Cardiac muscle cell (in vitro differentiated cells and primary cell): ENCODE measurements at places on chromosomes 11 and 22. TPM values are rescaled to one million over a fixed set of nuclear protein-coding genes. Genes with fewer than 3 reads are reported as not detected.

DNA sequence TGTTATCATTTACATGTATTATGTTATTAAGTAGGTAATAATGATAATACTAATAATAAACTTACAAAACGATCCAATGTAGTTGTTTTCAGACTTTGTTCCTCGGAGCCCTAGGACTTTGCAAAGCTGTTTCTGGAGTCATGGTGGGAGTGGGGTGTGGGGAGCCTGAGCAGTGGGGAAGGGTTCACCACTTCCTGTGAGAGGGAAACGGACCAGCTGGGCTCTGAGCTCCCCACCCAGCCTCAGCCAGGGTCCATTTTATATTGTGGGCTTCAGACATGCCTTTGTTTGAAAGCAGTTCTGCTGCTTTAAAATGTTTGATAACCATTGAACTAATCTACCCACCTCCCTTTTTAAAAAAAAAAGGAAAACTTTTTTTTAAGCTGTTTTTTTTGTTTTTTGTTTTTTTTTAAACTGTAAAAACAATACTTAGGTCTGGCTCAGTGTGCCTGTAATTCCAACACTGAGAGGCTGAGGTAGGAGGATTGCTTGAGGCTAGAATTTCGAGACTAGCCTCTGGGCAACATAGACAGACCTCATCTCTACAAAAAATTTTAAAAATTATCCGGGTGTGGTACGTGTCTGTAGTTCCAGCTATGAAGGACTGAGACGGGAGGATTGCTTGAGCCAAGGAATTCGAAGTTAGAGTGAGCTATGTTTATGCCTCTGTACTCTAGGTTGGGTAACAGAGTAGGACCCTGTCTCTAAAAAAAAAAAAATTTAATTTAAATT is 7.0 kb downstream of the SERPING1 start:
- no peak for DNase-seq

DNA sequence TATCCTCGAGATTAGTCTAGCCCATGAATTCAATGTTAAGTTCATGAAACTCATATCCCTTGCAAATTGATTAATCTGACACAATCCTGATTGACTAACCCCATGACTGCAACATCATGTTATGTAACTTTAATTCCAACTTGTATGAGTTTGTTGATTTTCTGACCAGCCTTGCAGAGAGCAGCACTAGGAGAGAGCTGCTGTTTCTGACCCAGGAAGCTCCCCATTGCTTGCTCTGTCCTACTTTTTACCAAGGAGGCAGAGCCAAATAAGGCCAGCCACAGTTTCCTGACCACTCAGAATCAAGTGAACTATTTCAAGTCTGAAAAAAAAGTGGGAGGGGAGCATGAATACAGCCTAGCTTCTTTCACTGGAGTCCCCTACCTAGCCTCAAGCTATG is 13.2 kb downstream of the MPZL3 start:
- peak; percentile 32 for DNase-seq

DNA sequence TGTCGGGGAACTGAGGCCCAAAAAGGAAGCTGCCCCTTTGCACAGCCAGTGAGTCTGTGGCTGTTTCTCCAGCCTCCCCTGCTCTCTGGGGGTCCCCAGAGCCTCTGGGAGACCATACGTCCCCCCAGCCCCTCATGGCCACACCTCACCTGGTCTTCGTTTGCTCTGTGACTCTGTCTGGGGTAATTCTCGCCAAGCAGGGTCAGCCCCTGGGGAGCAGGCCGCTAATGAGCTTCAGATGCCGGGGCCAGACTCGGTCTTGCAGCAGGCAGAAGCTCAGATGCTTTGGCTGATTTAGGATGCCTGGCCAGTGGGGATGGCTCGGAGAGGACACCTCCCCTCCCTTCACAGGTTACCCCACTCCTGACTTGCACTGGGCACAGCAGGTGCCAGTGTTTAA is 24.1 kb upstream of the WNT11 start:
- DNase-seq = no peak

DNA sequence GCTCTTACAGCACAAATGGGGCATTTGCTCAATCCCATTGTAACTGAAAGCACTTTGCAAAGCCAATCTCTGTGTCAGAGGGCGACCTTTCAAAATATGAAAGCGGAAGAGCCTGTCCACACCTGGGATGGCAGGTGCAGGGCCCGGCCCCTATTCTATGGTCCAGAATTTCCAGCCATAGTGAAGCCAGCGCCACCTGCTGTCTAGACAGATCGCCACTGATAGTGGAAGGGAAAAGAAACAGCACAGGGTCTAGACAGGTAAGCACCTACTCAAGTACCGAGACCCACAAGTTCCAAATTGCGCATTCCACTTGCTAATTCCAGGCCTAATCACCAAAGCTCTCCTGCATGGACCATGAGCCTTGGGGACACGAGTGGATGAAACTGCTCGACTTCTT is 141.4 kb downstream of the NTM start:
- DNase-seq = peak; percentile 25

GRCh38 chr22:45742866-45743450 is 71.3 kb downstream of the ATXN10 start:
- peak; percentile 72 for DNase-seq

- DNase-seq = no peak
Observed at GRCh38 chr11:123052901-123053721, 8.8 kb downstream of the HSPA8 start.

DNA sequence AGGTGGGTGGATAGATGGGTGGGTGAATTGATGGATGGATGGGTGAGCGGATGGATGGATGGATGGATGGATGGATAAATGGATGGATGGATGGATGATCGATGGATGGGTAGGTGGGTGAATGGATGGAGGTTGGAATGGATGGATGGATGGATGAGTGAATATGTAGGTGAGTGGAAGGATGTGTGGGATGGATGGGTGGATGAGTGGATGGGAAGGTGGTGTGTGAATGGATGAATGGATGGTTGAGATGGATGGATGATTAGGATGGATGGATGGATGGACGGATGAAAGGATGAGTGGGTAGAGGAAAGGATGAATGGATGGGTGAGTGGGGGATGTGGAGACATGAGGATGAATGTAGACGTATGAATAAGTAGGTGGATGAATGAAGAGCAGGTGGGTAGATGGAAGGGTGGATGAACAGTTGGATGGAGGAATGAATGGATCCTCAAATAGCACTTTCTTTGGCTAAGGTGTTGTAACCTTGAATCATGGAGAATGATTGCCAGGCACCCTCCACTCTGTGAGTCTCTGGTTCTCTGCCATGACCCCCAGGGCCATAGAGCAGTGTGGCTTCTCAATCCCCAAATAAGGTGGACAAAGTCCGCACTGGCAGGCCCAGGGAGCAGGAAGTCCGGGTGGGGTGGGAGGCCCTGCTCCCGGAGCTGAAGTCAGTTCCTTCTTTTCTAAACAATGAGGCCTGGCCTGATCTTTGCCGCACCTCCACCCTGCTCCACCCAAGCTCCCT is 36.9 kb downstream of the IGF2 start:
- no peak for DNase-seq

- no peak for DNase-seq
Observed at GRCh38 chr11:1916132-1916985, 3.1 kb upstream of the TNNT3 start.

DNA sequence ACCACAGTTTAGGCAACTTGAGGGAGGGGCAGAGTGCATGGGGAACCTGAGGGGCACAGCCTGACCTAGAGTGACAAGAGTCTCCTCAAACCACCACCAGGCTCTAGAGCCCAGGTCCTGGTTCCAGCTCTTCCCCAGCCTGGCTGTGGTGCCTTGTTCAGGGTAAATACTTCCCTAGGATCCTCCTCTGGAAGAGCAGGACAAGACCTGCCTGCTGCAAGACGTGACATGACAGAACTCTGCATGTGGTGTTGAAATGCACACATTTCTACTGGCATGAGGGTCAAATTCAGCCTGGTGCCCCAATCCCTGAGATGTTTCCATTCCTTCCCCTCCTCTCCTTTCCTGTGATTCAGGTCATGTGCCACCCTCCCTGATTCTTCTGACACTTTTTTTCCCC is 3.3 kb downstream of the SEC14L2 start:
- DNase-seq = no peak

- no peak for DNase-seq
Observed at GRCh38 chr11:56950510-56950909, 38.2 kb upstream of the OR5AK2 start.

- DNase-seq = no peak
Observed at GRCh38 chr11:17561111-17561415, 14.0 kb downstream of the OTOG start.

- no peak for DNase-seq
Observed at GRCh38 chr11:38517991-38518390, 1920.0 kb upstream of the RAG2 start.

- peak; percentile 52 for DNase-seq
Observed at GRCh38 chr11:88484873-88485621, 147.5 kb upstream of the CTSC start.

GRCh38 chr11:92766698-92767097 is 202.8 kb upstream of the MTNR1B start:
- no peak for DNase-seq

DNA sequence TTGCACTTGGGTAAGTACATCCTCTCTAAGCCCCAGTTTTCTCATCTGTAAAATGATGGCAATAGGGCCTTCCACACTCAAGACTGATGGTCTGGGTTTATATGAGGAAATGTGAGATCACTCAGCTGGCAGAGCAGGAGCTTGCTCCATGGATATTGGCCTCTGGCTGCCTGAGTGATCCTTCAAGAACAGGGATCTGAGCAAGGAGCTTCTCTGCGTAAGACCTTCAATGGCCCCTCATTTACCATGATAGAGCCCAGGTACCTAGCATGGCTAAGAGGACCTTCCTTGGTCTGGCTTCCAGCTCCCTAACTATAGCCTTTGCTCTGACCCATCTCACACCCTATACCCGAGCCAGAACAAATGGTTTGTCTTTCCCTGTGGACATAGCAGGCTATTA is 5.5 kb downstream of the ROBO4 start:
- DNase-seq = no peak

GRCh38 chr11:38182126-38182866 is 1584.3 kb upstream of the RAG2 start:
- DNase-seq = peak; percentile 41

Gene DERL3
- polyA plus RNA-seq = 28.9 and 55.3 TPM in 2 replicates

Gene ALDH3B2
- not detected in 2 replicates for polyA plus RNA-seq

Gene MPEG1
- not detected in 2 replicates for polyA plus RNA-seq

Gene NCAM1
- 61.9 and 97.0 TPM in 2 replicates for polyA plus RNA-seq

Gene BMAL1
- 4.0 and 12.4 TPM in 2 replicates for polyA plus RNA-seq

Gene DDX10
- 16.0 and 16.4 TPM in 2 replicates for polyA plus RNA-seq

Gene TESMIN
- polyA plus RNA-seq = 4.6 and 17.1 TPM in 2 replicates

Gene OR5B21
- polyA plus RNA-seq = not detected in 2 replicates

Gene AGBL2
- polyA plus RNA-seq = 1.7 TPM in 1 of 2 replicates, not detected in the other

Gene SLC25A45
- 4.5 and 10.5 TPM in 2 replicates for polyA plus RNA-seq
